ENCODE measurements at places on chromosomes 2 and 18. TPM values are rescaled to one million over a fixed set of nuclear protein-coding genes. Genes with fewer than 3 reads are reported as not detected.

DNA sequence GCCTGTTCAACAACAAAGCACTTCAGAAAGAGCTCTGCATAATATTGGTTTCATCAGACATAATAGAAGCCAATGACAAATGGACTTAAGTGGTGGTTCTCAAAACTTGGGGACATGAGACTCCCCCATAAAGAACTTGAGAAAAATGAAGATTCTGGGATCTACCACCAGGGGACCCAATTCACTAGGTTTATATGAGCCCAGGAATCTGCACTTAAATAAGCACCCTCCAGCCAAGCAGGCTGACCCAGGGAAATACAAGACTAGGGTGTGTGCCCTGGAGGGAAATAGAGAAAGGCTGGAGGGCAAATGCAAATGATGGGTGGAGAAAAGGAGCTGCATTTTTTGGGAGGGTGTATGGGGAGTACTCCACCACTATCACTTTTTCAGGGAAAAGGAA lies 52.5 kb downstream of the SATB2 start:
- DNase-seq = no peak

GRCh38 chr2:143629340-143629739 lies 500.1 kb downstream of the ARHGAP15 start:
- no peak for DNase-seq

The MBD2 gene
- total RNA-seq = 32.5 TPM

The RESP18 gene
- total RNA-seq = not detected

DNA sequence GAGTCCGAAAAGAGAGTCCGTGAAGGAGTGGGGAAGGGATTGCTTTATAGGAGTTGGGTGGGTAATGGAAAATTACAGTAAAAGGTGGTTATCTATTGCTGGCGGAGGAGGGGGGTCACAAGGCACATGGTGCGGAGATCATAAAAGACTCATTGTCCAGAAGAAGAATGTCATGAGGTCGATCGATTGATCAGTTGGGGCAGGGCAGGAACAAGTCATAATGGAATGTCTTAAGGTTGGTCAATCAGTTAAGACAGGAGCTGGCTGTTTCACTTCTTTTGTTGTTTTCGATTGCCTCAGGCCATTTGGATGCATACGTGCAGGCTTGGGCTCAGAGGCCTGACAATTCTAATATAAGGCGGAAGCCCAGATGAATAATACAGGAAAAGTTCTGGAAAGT lies 473.0 kb upstream of the TNP1 start:
- no peak for DNase-seq

The UPP2 gene
- 1.2 TPM for total RNA-seq

The PRKAG3 gene
- not detected for total RNA-seq

The EPB41L3 gene
- total RNA-seq = 20.3 TPM

GRCh38 chr2:49801898-49802450 lies 647.7 kb upstream of the FSHR start:
- DNase-seq = no peak

DNA sequence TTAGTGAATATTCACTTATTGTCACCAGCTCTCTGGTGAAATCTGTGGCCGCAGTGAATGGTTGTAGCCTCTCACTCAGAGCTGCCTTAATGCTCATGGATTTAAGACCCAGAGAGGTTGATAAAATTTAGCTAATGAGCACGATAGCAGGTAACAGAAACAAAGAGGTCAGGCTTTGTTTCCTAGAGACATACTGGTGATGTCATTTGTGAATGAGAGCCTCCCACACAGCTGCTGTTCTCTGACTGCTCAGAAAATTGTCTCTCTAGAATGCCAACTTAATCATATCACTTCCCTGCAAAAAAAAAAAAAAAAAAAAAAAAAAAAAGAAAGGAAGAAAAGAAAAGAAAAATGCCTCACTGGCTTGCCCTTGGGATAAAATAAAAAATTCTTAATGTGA lies 411.7 kb upstream of the MYT1L start:
- no peak for DNase-seq

The RNF152 gene
- total RNA-seq = 101 TPM

- no peak for DNase-seq
These were observed 69.6 kb downstream of the PTGR3 start for GRCh38 chr18:75139226-75139911.

GRCh38 chr2:113791697-113792590 lies 35.5 kb upstream of the SLC35F5 start:
- DNase-seq = no peak

- DNase-seq = no peak
These were observed 13.5 kb downstream of the SPOPL start for GRCh38 chr2:138515092-138515491.

The MBD5 gene
- 8.9 TPM for total RNA-seq

The PRSS56 gene
- total RNA-seq = not detected

The CIB4 gene
- total RNA-seq = not detected

- no peak for DNase-seq
These were observed 13.7 kb upstream of the SAP130 start for GRCh38 chr2:128041561-128041960.

DNA sequence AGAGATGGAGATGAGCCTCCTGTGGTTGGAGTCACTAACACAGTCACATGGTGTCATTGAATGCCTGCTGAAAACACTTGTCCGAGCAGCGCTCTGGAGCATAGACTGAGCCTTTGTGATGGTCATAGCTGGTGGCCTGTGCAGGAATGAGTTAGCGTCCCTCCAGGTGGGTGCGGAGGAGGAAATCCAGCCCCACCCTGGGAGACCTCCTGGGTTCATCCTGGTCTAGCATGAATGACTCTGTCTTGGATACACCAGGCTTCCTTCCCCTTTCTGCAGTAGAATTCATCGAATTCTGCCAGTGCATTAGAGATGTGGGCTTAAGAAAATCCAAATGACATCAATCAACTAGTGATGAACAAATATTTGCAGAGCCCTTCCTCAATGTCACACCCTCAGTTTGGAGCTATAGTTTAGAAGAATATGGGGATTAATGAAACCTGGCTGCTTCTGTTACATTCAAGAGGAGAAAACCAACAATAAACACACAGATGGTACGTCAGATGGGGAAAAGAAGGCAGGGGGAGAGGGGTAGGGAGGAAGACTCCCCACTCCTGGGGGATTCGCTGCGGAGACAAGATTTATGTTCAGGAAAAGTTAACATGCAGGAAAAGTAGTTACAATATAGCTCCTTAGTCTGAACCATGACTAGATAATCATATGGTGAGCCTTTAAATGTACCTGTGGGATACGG lies 136.7 kb downstream of the DDX1 start:
- DNase-seq = no peak

DNA sequence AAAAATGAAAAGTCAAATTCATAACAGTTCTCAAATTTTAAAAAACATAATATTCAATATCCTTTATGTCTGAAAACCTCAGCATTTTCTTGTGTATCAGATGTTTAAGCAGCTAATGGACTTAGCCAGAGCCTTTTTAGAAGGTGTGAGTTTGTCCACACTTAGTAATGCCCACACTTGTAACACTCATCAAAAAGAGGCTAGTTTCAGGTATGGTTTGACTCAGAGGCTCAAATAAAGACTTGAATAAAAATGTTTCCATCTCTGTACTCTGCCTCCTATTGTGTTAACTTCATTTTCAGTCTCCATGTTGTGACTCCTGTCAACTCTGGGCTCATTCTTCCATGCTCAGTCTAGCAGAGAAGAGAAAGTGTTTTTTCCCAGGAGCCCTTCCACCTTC lies 311.6 kb downstream of the IRS1 start:
- no peak for DNase-seq

- DNase-seq = no peak
These were observed 48.9 kb upstream of the SPP2 start for GRCh38 chr2:234001380-234002160.

The RIT2 gene
- total RNA-seq = not detected

The UBXN2A gene
- total RNA-seq = 5.9 TPM

- no peak for DNase-seq
These were observed 101.8 kb upstream of the ERBB4 start for GRCh38 chr2:212640428-212640827.

GRCh38 chr2:231161877-231162329 lies 36.5 kb upstream of the ARMC9 start:
- no peak for DNase-seq

- no peak for DNase-seq
These were observed 574.8 kb downstream of the MBD2 start for GRCh38 chr18:53649621-53650020.

DNA sequence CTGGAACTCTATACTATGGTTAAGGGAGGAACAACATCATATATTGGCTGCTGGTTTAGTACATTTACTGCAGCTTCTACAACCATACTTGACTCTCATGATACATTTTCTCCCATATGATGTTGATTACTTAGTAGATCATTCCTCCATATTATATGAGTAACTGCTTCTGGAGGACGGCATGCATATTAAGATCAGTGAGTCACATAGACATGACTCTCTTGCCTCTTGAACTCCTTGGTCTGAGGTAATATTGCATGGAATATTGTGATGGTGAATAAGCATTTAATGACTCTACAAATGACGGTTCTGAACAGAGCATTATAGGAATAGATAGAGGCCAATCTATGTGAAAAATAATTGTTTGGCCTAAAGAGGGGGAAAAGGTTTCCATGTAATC lies 418.8 kb upstream of the SPHKAP start:
- no peak for DNase-seq

GRCh38 chr2:85926526-85926925 lies 37.7 kb upstream of the ST3GAL5 start:
- no peak for DNase-seq

DNA sequence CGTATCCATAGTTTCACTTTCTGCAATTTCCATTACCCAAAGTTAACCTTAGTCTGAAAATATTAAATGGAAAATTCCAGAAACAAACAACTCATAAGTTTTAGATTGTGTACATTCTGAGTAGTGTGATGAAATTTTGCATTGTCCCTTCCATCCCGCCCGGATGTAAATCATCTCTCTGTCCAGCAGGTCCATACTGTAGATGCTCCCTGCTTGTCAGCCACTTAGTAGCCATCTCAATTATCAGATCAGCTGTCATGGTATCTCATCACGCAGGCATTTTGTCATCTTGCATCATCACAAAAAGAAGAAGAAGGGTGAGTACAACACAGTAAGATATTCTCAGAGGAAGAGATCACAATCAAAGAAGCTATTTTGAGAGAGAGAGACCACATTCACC lies 185.0 kb upstream of the STK17B start:
- no peak for DNase-seq

GRCh38 chr2:221513232-221513631 lies 58.9 kb downstream of the EPHA4 start:
- no peak for DNase-seq

- DNase-seq = no peak
These were observed 323.7 kb downstream of the ARHGAP15 start for GRCh38 chr2:143452817-143453451.

DNA sequence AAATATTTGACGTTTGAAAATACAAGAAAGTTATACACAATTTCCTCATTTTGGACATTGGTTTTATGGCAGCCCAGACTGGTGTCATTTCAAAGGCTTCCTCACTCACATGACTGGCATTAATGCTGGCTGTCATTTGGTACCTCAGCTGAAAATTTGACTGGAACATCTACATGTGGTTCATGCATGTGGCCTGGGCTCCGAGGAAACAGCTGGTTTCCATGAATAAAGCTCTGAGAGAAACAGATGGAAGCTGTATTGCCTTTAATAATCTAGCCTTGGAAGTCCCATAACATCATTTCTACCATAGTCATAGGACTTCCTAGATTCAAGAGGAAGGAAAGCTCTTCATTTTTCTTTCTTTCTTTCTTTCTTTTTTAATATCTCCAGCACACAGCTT lies 42.9 kb upstream of the RIT2 start:
- no peak for DNase-seq

- DNase-seq = peak; percentile 91
These were observed 156.1 kb upstream of the ID2 start for GRCh38 chr2:8525582-8526402.

GRCh38 chr2:58072102-58072501 lies 25.5 kb downstream of the VRK2 start:
- DNase-seq = no peak

DNA sequence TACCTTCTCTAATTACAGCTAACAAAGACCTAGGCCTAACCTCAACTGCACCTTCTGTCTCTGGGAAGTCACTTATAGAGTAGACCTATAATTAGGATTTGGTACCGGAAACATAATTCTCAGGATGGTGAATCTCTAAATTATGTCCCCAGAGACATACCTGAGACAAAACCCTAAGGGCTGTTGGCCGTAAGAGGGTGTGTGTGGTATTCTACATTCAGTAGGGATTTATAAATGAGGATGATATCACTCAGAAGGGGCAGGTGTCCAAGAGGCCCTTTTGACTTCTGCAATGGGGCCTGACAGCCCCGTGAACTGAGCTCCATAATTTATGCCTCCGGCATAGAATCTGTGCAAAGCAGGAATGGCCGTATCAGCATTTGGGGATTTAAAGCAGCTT lies 13.5 kb upstream of the DARS1 start:
- DNase-seq = no peak

DNA sequence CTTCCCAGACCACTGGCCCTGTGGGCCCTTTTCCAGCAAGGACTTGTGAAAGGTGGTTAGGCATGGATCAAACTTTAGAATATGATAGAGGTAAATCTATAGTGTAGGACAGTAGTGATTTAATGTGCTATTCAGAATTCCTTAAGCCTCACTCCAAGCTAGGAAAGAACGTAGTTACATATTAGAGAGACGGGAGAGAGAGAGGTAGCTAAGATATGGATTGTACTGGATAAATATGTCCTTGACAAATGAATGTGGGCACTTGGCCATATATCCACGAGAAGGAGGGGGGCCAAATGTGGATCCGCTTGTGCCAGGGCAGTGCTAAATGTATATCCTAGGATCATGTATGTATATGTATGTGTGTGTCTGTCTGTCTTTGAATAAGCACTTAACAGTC lies 6.5 kb downstream of the KCNJ3 start:
- DNase-seq = no peak

DNA sequence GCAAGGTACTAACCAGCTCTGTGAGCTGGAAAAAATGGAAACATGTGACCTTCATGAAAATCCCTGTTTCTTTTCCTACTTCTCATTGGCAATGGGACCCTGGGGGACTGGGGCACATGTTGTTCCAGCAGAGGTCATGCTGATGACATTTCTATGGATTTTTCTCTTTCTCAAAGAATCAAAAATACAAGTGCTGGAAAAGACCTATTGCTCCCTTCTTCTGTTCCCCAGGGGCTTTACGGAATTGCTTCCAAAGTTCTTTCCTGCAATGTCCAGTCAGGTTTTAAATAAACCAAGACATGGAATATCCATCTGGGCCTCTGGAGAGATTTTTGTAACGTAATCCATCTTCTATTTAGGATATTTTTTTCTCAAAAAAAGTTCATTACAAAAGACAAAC lies 1006.1 kb upstream of the CELF4 start:
- no peak for DNase-seq

The CNGA3 gene
- not detected for total RNA-seq

- DNase-seq = no peak
These were observed 33.1 kb downstream of the CHN1 start for GRCh38 chr2:174971868-174972781.

DNA sequence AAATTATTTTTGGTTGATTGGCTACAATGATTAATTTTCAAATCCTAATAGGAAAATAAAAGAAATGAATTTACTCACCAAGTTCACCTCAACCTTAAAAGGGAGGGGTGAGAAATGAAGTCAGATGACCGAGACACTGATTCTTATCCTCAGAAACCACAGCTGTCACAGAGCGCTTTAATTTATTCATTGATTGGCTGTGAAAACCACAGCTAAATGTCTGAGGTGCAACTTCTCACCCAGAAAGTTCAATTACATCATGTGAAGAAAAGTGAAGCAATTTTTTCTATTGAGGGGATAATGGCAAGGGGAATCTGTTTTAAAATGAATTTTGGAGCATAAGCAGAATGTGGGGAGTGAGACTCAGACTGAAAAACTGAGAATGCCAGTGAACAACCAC lies 128.4 kb downstream of the RNF152 start:
- DNase-seq = no peak

GRCh38 chr18:56451188-56451587 lies 187.2 kb downstream of the TXNL1 start:
- no peak for DNase-seq

The SLC4A5 gene
- total RNA-seq = 0.60 TPM

Measured in right lobe of liver (tissue), 6 donors.